ENCODE measurements at places on chromosomes 3 and 15.

DNA sequence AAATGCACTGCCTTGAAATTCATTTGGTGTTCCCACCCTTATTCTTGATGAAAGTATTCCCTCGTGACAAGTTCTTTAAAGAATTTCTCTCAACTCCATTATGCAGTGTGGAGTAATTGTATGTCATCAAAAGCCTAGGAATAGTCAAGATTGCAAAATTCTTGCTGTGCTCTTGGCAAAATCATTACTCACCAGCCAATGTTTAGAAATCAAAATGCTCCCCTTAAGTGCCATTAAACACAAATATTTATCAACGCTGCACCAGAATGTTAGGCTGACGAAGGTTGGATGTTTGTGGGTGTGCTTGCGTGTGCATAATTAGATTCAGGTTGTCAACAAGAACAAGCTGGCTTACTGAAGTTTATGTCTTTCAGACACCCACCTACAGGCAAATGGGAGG, 40.5 kb downstream of the SST start:
- no peak for DNase-seq

DNA sequence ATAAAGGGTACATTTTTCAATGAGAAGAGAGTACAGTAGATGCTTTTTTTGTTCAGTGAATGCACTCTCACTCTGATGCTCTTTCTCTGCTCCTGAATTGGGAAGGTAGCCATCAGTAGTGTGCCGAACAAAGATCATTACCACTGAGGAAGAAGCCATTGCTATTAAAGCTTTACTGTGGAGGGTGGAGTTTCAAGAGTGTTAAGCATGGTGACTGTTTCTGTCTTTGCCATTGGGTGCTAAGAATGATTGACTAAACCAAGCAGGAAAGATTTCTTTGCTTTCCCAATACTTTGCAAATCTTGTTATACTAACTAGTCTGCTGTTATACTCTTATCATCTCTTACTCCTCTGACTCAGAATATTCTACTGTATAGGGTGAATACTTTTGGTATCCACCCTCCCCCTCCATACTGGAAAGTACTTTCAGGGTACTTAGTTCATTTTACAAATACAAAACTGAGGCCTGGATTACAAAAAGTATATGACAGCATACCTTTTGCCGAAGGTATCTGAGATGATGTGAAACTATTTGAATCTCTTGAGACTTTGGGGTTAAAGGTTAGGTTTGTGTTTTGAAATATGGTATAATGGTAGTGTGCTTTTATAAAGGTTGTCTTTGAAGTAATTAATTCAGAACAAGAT, 1.7 kb downstream of the RAB11A start:
- no peak for DNase-seq

- DNase-seq, result no peak
Observed at GRCh38 chr3:42672515-42672914, 12.8 kb upstream of the KLHL40 start.

GRCh38 chr15:99704444-99704838, 28.8 kb downstream of the LYSMD4 start:
- no peak for DNase-seq

DNA sequence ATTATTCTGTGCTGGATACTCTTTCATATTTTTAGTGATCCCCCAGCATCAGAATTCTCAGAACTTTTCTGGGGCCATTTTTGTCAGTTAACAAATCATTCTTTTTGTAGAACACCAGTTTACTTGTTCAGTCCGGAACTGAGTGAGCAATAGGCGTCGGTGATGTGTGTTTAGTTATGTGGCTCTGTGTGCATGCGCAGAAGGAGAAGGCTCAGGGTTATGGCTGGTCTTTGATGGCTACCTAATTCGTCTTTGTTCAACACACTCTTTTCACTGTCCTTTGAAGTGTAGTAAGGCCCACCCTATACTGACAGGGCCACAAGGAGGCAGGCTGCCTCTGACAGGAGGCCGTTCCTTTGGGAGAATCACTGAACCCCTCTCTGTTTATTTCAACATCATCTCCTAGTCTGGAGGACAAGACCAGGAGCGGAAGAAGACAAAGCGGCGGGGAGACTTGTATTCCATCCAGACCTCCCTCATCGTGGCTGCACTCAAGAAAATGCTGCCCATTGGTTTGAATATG, 158.2 kb upstream of the CHRM5 start:
- no peak for DNase-seq

DNA sequence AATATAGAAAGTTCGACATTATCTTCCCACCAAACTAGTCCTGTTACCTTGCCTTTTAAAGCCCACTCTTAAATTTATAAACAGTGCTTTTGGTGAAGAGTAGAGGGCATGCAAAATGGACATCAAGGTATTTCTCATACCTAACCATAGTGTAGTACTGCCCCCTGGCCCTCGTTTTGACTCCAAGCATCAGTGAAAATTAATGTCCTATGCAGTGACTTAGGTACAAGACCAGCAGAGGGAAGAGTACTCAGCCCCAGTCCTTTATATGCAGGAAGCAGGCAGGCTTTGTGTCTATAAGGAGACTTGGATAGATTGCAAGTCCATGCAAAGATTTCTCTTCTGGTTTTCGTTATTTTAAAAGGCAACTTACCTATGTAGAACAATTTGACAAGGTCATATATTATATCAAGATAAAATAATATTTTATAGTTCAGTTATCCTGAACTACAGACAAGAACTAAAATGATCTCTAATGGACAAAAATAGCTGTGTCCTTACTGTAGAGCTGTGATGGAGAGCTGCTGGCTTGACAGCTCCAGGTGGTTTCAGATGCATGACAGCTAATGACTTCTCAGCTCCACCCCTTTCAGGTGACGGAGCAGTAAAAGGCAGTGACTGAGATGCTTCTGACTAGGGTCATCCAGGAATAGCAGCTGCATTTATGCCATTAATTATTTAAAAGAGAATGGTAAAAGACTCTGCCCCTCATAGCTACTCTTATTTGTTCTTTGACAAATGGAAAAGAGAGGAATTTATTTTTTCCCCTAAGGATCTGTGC, 646.1 kb downstream of the SQOR start:
- DNase-seq, result no peak

GRCh38 chr3:168086541-168087260, 9.0 kb downstream of the GOLIM4 start:
- DNase-seq, result no peak

DNA sequence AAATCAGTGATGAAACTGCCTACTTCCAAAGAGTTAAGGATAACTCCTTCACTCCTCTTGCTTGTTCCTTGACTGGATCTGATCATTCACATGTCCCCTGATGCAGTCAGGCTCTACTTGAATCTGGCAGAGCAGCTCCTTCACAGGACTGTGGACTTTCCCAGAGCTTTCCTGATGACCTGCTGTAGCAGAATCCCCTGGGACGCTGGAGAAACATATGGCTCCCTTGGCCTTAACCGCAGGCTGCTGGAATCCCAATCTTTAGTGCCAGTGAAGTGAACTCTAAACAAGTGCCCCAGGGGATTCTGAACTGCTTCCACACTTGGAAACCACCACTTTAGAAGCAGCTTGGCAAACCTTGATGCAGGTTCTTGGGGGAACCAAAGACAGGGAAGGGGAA, 217.8 kb downstream of the CHST2 start:
- DNase-seq, result no peak

- DNase-seq, result no peak
Observed at GRCh38 chr15:22950256-22950990, 29.7 kb downstream of the CYFIP1 start.

- no peak for DNase-seq
Observed at GRCh38 chr15:71791975-71792374, 18.4 kb upstream of the NR2E3 start.

- no peak for DNase-seq
Observed at GRCh38 chr3:173066044-173067004, 74.7 kb downstream of the SPATA16 start.

GRCh38 chr3:148208975-148209374, 488.7 kb upstream of the AGTR1 start:
- no peak for DNase-seq

DNA sequence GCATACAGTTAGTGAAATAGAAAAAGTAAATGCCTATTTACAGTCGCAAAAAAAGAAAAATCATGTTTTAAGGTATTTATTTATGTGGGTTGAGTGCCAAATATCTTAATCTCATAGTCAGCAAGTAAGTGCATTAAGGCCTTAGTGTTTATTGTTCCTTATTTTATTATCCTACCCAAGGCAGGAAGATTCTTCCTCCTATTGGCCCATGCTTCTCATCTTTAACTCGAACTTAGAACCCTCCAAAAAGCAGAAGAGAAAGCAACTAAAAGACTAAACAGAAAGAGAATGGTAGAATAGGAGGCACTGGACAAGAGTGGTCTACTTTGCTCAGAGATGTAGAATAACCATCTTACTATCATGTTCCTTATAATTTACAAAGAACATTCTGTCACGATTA, 7.5 kb downstream of the RFX7 start:
- DNase-seq, result no peak

- DNase-seq, result no peak
Observed at GRCh38 chr3:46186471-46187340, 21.4 kb downstream of the CCR1 start.

DNA sequence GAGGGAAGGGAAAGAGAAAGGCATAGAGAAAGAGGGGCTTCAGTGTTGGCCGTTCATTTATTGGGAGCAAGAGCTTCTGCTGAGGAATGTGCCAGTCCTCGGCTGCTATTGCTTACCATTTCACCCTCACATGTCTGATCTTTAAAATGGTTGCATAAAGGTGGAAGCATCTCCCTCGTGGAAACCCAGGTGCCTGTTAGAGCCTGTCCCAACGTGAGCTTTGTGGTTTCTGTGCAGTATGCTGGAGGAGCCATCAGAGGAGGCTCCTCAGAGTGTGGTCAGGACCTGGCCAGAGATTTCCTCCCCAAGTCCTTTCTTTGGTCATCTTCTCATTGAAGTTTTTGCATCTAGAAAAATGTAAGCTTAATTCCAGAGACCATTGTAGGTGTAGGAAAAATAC, 34.4 kb downstream of the PSMD6 start:
- no peak for DNase-seq

- DNase-seq, result peak; percentile 86
Observed at GRCh38 chr3:197599089-197599765, 43.5 kb upstream of the BDH1 start.

GRCh38 chr15:59179717-59180116, 26.9 kb upstream of the LDHAL6B start:
- no peak for DNase-seq

DNA sequence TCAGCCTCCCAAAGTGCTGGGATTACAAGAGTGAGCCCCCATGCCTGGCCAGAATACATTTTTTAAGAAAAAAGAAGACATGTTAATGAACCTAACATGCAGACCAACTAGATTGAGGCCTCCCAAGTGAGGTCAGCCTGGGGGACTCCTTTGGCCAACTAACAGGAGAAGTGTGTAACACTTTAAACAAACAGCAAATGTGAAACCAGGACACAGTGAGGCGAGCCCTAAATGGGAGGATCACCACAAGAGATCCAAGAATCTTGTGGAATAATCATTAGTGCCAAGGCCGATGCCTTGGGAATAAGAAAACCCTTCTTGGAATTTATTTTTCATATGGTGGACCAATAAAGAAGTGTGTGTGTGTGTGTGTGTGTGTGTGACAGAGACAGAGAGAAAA, 73.9 kb downstream of the ATP10A start:
- DNase-seq, result no peak

GRCh38 chr3:189563853-189564563, 67.2 kb upstream of the TP63 start:
- DNase-seq, result peak; percentile 42

DNA sequence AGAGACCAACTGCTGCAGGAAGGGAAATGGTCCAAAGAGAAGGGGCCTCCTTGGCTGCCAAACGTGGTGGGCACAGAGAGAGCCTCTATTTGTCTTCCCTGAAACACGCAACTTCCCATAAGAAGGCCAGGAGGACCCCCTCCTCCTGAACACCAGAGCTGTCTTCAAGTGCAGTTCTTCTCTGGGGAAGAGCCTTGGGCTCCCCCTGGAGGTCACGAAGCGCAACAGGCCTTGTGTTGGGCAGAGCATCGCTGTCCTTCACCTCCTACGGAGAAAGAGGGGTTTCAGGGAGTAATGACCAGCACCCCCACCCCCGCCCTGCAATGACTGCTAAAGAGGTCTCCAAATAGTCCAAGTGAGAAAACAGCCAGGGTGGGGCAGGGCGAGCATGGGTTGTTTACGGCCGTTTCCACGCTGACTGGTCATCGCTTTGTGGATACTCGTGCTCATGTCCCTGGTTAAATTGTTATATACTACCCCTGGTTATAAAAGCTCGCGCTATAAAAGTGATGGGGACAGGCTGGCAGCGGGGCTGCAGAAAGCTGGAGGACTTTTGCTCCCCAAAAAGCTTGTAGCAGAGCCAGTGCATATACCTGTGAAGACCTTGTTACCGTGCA, 397.5 kb upstream of the ATP10A start:
- peak; percentile 25 for DNase-seq

DNA sequence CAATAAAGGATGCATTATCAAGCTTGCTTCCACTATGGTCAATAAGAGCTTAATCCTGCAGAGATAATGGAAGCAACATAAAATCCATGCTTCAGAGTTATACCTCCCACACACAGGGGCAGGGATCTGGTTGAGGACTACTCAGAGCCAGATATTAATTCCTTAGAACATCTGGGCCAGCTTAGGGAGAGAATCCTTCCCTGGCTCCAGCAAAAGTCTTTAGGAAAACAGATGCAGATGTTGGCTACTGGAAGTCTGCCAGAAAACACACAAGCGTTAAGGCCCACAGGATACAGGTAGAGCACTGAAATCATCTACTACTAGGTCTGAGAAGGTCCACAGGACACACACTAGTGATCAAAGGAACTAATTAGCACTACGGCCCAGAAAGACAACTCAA, 25.2 kb downstream of the TMEM202 start:
- no peak for DNase-seq

GRCh38 chr15:67144609-67145311, 79.4 kb downstream of the SMAD3 start:
- DNase-seq, result no peak

- peak; percentile 13 for DNase-seq
Observed at GRCh38 chr3:10002951-10003350, 16.3 kb upstream of the EMC3 start.

- no peak for DNase-seq
Observed at GRCh38 chr15:93617443-93617842, 528.4 kb upstream of the RGMA start.
